ENCODE measurements at places on chromosomes 5 and 9.
A peak's percentile ranks its signal among the peaks of the same experiment; 100 is the strongest.

- no peak for DNase-seq
Observed at GRCh38 chr9:16099732-16100536, 547.1 kb downstream of the CCDC171 start.

DNA sequence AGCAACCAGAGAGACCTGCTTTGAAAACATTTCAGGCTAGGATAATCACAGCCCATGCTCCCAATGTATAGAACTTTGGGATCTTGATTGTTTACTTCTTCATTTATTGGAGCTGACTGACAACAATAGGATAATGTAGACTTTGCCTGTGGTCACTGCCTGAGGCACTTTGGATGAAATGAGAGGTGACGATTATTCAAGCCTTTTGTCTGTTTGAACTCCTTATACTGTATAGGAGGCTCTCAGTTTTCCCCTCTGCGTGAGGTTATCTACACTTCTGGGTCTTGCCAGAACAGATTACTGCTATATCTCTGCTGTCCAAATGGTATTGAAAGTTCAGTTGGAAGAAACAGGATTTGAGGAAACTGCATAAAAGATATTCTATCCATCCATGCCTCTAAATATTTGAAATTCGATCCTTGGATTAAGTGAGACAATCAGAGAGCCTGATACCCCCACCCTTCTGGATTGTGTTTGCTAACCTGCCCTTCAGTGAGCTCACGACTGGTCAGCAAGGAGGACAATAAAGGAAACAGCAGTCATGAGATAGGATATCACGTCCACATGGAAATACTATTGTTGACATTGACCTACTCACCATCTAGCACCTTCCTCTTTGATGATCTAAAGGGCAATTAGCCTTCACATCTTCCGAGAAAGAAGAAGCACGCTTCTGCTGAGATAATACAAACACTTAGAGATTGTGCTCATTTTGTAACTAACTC, 98.1 kb downstream of the DOCK8 start:
- DNase-seq: no peak

- no peak for DNase-seq
Observed at GRCh38 chr5:32280656-32281081, 32.1 kb downstream of the MTMR12 start.

DNA sequence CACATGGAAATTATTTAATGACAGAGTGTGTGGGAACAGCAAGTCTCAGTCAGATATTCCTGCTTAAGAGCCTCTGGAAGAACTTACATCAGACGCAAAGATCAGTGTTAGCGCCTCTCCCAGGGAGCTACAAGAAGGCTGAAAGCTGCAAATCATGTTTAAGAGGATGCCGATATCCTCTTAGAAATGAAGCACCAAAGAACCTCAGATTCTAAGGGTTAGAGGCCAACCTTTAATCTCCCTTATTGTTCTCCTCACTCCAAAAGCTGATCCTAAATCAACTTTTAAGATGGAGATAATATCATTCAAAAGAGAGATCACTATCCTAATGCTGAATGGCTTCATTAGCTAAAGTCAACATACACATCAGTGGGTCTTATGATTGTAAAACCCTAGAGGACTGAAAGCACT, 160.6 kb downstream of the NFIB start:
- no peak for DNase-seq

- DNase-seq: no peak
Observed at GRCh38 chr9:98380065-98380681, 124.7 kb upstream of the TBC1D2 start.

DNA sequence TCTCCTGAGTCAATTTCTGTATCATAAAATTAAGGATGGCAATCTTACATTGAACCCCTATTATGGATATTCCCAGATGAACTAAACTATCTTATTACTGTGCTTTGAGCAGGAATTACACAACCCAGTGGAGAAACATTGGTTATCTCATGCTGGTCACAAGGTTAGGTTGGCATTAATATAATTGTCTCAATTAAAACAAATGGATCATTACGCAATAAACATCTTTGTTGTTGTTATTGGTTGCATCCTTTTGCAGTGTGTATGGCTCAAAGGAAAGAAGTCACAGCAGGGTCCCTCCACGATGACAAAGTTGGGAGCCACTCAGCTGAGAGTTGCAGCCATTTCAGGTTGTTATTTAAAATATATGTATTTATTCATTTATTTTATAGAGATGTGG, 297.0 kb upstream of the KLF4 start:
- no peak for DNase-seq

DNA sequence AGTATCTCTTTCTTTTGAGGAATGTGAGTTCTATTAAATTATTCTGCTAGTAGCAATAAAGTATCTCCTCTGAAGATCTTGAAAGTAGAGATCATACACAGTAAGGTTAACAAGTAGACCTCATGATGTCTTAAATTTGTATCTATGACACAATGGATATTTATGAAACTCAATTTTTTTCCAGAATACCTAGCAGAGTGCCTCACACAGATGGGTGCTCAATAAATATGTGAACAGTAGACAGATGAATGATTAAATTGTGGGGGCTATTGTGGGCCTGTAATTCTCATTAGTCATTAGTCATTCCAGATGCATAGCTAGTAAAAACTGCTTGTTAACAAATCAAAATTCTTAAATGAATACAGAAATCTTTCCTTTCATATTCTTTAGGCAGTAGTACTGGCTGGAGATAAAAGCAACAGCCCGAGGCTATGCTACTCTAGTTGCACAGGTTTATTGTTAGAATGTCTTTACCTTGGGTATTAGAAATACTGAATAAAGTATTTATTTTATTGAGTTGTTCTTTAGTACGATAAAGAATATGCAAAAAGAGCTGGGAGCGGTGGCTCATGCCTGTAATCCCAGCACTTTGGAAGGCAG, 22.0 kb downstream of the CHD1 start:
- no peak for DNase-seq

DNA sequence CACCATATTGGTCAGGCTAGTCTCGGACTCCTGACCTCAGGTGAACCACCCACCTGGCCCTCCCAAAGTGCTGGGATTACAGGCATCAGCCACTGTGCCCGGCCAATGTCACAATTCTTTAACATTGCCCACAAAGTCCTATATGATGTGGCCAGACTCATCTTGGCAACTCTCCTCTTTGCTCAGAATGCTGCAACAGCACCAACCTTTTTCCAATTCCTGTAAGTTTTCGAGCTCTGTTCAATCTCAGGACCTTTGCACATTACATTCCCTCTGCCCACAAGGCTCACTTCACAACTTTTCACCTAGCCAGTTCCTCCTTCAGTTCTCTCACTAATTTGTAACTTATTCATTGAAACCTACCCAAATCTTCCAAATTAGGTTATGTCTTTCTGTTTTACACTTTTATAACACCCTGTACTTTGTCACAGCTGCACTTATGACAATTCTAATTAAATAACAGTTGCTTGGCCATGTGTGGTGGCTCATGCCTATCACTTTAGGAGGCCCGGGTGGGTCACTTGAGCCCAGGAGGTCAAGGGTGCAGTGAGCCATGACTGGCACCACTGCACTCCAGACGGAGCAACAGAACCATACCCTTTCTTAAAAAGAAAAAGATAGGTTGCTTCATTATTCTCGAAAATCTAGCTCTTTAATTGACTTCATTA, 30.9 kb upstream of the GLDC start:
- no peak for DNase-seq

- no peak for DNase-seq
Observed at GRCh38 chr5:93163010-93163663, 417.9 kb downstream of the NR2F1-AS1 start.

DNA sequence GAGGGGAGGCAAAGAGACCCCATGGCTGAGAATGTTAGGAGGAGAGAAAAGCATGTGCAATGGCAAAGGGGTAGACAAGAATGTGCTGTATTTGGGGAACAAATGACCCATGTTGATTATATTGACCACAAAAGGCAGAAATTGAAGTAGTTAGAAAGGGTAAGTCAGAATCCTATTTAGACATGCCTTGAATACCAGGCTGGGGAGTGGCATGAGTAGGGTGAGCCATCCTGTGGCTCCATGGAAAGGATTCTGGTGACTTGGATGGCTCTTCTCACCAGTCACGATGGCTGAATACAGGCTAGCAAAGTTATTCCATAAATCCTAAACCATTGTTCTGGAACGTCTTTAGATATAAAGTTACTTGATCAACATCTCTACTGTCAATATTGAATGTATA, 73.4 kb upstream of the MEF2C start:
- DNase-seq: no peak

GRCh38 chr5:96279801-96280542, 153.1 kb downstream of the PCSK1 start:
- no peak for DNase-seq

DNA sequence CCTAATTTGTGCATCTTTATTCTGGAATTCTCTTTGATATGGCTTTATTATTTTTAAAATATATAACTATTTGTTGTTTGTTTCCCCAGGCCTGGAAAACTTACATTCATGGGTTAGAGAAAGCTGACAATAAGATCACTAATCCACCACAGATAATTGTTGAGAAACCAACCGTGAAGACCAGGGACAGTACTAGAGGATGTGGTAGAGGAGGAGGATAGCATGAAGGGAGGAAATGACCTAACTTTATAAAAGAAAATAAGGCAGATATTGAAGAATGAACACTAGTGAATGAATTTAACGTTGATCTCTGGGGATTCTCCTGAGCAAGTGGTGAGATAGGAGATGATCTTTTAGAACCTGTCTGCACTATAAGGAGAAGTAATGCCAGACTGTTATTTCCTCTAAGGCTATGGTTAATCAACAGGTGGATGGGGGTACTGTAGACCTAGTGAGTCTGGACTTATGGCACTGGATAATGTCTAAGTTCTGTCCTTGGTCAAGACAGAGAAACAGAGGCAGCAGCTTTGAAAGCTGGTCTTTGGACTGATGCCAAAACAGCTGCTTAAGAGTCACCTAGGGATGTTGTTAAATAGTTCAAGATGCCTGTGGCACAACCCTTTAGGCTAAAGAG, 52.4 kb downstream of the NREP start:
- no peak for DNase-seq

- no peak for DNase-seq
Observed at GRCh38 chr5:171032435-171032973, 170.7 kb downstream of the RANBP17 start.

GRCh38 chr5:18036531-18036930, 402.3 kb downstream of the TAF11L14 start:
- no peak for DNase-seq

- no peak for DNase-seq
Observed at GRCh38 chr5:98321361-98321760, 452.1 kb upstream of the RGMB start.

DNA sequence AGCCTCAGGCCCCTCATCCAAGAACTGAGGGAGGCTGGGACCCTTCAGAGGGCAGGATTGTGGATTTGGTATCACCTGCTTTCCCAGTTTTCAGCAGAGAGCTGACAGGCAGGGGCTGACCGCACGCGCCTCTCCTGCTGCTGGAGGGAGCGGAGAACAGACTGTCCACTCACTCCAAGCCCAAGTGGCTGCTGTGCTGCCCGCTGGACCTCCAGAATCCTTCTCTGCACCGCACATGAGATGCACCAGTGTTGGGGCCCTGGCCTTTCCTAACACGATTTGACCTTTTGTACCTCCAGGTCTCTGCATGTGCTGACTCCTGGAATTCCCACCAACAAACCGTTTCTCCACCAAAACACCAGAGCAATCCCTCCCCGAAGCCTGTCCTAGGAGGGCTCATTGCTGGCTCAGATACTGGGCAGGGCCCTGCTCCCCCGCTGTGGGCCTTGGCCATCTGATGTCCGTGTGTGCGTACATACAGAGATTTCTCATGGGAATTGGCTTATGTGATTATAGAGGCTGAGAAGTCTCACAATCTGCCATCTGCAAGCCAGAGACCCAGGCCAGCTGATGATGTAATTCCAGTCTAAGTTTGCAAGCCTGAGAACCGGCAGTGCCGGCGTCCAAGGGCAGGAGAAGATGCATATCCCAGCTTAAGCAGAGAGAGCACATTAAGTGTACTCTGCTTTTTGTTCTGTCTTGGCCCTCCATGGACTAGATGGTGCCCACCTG, 141.7 kb downstream of the GADD45G start:
- DNase-seq: no peak

- no peak for DNase-seq
Observed at GRCh38 chr5:127411381-127411780, 106.1 kb upstream of the PRRC1 start.

DNA sequence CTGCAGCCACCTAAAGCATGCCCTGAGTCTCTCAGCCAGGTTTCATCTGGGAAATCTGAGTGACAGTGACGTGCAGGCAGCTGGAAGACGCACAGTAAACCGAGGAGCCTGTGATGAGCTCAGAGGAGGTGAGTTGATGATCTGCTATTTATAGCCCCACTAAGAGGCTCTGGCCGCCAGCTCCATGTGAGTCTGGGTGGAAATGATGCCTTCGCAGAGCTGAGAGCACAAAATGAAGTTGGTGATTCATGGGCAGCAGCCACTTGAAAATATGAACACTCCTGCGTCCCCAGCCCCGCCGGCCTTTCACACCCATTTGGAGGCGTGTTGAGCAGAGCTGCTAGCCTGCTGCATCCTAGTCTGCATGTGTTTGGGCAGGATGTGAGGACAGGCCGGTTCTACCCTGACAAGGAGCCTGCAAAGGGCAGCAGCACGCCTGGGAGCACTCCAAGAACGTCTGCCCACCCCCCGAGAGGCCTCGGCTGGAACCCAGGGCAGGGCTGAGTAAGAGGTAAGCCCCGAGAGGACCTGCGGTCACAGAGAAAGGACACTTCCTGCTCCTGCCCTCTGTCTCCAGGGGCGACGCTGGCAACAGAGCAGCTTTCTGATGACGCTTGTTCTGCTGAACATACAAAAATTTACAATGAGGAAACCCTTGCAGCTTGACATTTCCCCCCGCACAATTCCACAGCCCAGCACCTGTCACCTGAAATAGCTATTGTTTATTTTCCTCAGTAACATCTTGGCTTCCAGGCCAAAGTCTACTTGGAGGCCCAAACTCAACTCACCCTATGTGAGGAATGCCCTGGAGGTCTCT, 25.1 kb upstream of the CDKN2AIPNL start:
- DNase-seq: peak; percentile 77

DNA sequence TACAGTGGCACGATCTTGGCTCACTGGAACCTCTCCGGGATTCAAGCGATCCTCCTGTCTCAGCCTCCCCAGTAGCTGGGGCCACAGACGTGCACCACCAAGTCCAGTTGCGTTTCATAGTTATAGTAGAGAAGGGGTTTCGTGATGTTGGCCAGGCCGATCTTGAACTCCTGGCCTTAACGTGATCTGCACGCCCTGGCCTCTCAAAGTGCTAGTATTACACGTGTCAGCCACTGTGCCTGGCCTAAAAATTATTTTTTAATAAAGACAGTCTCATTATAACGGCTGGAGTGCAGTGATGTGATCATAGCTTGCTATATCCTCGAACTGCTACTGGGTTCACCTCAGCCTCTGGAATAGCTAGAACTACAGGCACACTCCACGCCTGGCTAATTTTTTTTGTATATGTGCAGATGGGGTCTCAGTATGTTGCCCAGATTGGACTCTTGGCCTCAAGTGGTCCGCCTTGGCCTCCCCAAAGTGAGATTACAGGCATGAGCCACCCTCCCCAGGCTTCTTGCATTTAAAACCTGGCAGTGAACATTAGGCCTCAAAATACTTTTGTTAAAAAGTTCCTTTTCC, 4.4 kb downstream of the NPM1 start:
- DNase-seq: no peak

Data from prostate gland (tissue), 2 donors.